Fibroblast of lung (primary cell): ENCODE measurements at places on chromosomes 4 and X. TPM values are rescaled to one million over a fixed set of nuclear protein-coding genes. Genes with fewer than 3 reads are reported as not detected.

The FAM184B gene
- total RNA-seq: under 0.01 TPM in 1 of 2 replicates, not detected in the other

DNA sequence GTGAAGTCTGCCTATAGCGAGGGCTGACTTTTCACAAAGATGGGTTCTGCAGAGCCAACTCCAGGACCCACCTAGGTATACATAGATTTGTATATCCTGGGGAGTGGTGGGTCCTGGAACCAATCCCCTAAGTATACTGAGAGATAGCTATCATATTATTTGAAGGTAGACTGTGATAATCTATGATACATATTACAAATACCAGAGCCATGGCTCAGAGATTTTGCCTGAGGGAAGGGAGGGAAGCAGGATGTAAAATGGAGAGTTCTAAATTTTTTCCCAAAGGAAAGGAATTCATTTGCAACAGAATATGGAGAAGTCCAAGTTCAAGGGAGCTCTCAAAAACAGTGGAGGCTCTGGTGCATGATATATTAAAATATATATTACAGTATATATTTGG, 7.2 kb downstream of the TCEAL3 start:
- H3K36me3 ChIP-seq: no peaks in the 10 kb centered on the region
- H3K27ac ChIP-seq: no peak overlapping the region
- no peaks in the 10 kb centered on the region for H3K4me1 ChIP-seq
- no peak for DNase-seq
- H3K27me3 ChIP-seq: no peaks in the 10 kb centered on the region
- no peak overlapping the region for H3K4me3 ChIP-seq

- H3K4me3 ChIP-seq: no peak overlapping the region
- H3K27me3 ChIP-seq: no peaks in the 10 kb centered on the region
- no peaks in the 10 kb centered on the region for H3K4me1 ChIP-seq
- no peak for DNase-seq
- no peaks in the 10 kb centered on the region for H3K36me3 ChIP-seq
Measured at GRCh38 chrX:98071331-98071730, 1187.6 kb downstream of the RPA4 start.

DNA sequence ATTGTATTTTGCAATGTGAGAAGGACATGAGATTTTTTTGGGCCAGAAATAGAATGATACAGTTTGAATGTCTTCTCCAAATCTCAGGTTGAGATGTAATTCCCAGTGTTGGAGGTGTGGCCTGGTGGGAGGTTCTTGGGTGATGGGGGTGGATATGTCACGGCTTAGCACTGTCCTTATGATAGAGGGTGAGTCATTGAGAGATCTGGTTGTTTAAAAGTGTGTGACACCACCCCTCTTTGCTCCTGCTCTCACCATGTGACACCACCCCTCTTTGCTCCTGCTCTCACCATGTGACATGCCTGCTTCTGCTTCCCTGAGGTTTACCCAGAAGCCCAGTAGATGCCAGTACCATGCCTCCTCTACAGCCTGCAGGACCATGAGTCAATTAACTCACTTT, 1226.9 kb downstream of the PCDH7 start:
- no peaks in the 10 kb centered on the region for H3K27me3 ChIP-seq
- DNase-seq: no peak
- no peaks in the 10 kb centered on the region for H3K36me3 ChIP-seq

- H3K4me1 ChIP-seq: no peaks in the 10 kb centered on the region
- H3K27ac ChIP-seq: no peak overlapping the region
- H3K4me3 ChIP-seq: no peak overlapping the region
- no peaks in the 10 kb centered on the region for H3K36me3 ChIP-seq
- no peak for DNase-seq
- no peaks in the 10 kb centered on the region for H3K27me3 ChIP-seq
Measured at GRCh38 chrX:96455078-96455477, 229.6 kb upstream of the DIAPH2 start.

DNA sequence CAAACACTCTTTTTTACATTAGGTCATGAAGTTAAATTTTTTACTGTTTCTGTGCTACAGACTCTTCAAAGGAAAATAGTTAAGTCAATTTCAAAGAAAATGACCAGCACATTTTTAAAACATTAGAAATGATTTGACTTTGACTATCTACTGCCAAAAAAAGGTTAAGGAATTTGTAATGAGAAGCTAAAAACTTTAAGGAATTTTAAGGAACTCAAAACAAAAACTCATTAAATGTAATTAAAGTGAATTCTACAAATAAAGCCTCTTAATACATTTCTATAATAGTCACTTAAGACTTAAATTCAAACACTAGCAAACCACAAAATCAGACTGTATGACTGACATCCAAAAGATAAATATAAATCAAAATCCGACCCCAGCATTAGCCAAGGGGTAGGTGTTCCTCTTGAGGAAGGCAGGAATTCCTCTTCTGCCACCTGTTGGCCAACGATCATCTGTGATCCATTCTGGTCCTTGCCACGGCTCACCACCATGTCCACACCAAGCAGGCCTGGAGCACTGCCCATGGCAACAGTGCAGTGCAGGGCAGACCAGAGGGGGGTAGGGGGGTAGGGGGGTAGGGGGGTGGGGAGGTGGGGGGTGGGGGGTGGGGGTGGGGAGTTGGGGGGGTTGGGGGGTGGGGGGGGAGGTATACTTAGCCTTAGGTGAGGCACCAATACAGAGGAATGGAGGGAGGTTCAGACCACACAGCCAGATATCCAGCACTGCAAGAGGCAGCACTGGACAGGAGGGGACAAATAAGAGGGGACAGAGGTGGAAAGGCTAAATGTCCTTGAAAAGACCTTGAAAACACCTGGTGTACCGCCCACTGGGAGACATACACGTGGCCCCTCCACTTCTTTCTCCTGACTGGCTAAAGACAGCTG, 287.4 kb downstream of the CHIC1 start:
- peak; percentile 46 for DNase-seq
- H3K36me3 ChIP-seq: no peaks in the 10 kb centered on the region
- H3K4me1 ChIP-seq: no peaks in the 10 kb centered on the region
- no peaks in the 10 kb centered on the region for H3K27me3 ChIP-seq
- no peak overlapping the region for H3K4me3 ChIP-seq
